ENCODE measurements at places on chromosomes 3 and 15.

DNA sequence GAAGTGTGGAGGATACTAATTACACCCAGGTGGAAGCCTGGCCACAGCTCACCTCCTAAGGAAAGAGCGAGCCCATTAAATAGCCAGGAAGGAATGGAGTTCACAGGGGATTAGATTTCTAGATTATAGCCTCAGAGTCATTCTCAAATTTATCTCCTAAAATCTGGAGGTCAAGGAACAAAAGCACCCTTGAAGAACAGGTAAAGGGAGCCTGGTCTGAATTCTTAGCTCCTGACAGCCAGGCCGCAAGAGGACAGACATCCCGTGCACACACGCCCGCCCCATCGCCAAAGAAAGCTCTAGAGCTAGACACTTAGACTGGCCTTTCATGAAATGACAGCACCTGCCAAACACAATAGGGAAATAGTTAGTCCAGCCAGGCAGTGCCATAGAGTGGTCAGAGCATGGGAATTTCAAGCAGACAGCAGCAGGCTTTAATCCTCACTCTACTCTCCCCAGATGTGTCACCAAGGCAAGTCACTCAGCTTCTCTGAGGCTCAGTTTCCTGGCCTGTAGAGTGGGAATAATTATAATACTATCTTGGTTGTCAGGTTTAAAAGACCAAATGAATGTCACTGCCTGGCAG, 59.2 kb downstream of the LIPC start:
- DNase-seq: no peak

- no peak for DNase-seq
Measured at GRCh38 chr3:47613722-47614121, 35.1 kb upstream of the CSPG5 start.

DNA sequence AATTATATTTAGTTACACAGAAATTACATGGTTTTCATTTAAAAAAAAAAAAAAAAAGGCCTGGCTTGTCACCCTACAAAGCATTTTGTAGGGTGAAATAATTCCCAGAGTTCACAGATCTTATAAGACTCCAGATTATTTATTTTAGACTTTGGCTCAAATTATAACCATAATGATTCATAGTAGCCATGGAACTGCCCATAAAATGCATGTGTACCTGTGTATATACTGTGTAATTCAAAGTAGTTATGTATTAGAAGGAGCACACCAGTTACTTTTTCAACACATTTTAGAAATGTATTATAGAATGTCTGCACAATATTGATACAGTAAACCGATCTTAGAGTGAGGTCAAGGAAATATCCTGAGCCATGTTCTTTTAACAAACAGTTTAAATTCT, 975.6 kb downstream of the GBE1 start:
- DNase-seq: no peak

DNA sequence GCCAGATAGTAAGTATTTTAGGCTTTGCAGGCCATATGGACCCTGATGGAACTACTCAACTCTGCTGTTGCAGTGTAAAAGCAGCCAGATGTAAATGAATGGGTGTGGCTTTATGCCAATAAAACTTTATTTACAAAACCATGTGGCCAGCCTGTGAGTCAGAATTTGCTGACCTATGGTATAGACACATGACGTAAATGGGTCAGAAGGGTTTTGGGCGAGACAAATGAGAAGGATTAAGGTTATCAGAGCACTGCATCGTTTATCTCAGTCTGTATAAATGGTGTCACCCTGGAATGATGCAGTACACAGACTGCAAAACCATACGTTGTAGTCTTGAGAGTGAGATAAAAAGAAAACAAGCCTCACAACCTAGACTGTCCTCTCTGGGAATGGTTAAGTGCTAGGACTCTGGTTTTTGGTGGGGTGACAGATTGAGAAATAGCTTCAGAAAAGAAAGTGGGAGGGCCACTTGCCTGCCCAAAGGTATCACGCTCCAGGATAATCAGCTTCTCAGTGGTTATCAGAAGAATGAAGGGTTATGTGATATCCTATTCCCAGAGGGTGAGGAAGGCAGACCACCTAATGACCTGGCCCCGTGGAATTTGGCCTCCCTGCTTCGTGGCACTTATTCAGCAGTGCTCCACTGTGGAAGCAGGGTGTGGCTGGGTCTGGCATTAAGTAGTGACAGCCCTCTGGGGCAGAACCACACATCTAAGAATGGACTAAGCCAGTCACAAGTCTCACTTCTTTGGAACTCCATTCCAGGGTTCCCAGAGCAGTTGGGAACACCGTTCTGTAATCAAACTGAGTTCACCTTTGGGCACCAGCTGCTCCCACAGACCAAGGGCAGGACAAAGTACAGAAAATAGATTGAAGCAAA, 46.1 kb downstream of the ABHD5 start:
- DNase-seq: no peak

- DNase-seq: no peak
Measured at GRCh38 chr3:114092151-114093015, 35.8 kb downstream of the QTRT2 start.

DNA sequence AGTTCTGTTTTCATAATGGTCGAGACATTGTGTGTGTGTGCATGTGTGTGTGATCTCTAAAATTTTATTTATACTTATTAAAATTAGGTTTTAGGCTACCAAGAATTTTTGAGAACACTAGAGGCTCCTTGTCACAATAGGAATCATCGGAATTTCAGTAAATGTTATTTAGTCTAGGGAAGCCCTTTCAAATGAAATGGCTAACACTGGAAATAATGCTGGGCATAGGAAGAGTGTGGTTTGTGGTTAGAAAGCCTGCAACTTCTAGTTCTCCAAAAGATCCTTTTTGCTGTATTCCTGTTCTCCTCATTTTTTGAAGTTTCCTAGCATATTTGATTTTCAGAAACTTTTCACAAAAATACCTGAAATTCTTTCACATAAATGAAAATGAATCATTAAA, 92.5 kb upstream of the MBNL1 start:
- DNase-seq: no peak

GRCh38 chr3:136166507-136166906, 29.6 kb downstream of the MSL2 start:
- no peak for DNase-seq

DNA sequence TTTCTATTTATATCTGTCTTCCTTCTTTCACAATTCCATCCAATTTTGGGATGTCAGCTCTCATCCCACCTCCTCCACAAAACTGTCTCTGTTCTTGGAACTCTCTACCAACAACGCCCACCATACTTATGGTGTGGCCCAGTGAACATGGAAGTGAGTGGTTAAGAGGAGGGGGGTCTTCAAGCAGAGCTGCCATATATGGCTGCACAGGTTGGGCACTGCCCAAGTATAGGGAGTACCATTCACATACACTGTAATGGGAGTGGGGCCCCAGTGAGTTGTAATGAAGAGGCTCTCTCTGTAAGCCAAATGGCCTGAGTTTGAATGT, 7.9 kb upstream of the CAMK1 start:
- no peak for DNase-seq

GRCh38 chr3:105865867-105866350, 2.9 kb downstream of the CBLB start:
- no peak for DNase-seq

DNA sequence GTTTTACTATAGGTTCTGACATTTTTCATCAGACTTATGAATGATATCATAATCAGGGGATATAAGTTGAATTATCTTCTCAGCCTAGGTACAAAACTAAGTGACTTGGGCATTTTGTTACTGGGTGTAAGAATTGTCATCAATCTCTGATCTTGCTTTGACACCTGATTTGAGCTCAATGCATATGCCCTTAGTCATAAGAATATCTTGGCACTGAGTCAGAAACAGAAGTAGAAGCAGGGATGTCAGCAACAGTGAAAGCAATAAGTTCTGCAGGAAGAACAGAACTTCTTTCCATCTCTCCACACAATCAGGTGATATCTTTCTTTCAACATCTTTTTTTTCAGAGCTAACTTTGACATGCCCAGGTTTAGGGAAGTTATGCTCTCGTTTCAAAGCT, 14.6 kb downstream of the SLITRK3 start:
- no peak for DNase-seq

DNA sequence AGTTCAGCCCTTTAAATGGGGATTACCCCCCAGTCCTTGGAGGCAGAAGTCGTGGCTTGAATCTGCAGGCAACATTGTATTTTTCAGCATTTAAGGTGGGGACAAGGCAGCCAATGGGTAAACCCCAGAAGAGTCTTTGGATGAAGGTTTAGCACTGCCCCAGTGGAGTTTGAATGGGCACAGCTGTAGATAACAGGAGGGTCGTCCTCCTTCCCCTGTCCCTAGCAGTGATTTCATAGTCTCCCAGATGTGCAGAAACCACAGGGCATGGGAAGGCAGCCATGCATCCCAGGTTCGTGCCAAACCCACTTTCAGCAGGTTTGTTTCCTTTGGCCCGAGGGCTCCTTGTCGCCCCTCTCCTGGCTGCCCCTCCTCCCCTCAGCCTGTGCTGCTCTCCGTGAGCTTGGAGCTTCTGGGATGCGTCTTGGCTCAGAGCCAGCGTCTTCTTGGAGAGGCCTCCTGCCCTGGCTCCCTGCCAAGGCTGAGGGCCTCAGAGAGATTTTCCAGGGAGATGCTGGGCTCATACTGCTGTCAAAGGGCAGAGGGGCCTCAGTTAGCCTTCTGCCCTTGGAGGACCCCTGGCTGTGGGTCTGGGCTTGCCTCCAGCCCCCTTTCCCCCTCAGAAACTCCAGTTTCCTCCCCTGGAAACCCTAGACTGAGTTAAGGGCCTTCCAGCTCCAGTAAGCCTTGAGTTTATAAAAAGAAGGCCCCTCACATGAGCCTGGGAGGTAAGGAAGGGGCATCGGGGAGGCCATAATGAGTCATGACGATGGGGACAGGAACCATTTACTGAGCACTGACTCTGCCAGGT, 48.9 kb upstream of the POLG start:
- no peak for DNase-seq

- no peak for DNase-seq
Measured at GRCh38 chr3:197545571-197545970, 10.2 kb downstream of the BDH1 start.

DNA sequence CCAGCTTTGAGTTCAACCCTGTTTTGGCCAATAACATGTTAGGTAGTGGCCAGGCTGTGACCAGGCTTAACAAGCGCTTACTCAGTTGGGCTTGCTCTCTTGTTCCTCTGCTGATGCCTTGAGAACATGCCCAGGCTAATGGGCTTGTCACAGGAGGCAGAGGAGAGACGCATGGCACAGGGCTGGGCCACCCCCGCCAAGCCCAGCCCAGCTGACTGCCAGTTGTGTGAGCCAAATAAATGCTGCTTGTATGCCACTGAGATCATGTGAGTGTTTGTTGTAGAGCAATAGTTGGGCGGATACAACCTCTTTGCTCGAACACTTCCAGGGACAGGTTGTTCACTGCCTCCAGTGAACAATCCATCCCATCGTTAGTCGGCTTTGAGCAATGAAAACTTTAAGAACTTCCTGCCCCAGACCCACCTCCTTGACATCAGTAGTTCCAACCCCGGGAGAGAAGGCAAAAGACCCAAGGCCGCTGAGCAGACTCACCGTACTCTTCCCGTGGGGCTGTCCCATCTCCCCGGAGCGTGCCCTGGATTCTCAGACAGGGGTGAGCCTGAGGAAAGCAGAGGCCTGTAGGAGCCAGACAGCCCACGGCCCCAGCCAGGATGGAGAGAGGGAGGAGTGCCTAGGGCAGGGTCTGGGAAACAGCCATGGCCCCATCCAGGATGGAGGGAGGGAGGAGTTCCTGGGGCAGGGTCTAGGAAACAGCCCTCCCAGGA, 4.1 kb downstream of the PLA2G4F start:
- no peak for DNase-seq

DNA sequence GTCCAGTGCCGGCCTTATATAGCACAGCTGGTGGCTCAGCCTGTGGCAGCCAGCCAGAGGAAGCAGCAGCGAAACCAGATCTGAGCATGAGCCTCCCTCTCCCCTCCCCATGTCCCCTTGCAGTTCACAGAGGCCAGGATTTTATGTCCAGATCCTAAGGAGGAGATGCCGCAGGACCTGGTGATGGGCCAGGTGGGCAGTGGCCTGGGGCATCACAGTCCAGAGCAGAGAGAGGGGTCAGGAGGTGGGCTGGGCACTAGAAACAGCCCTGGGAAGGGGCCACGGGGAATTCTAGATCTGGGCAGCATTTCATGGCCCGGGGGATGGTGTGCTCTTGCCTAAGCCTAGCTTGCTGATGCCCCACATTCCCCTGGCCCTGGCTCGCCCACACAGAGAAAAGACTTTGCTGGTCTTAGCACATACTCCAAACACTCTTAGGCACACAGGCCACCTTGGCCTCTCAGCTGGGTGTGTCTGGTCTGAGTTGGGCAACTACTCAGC, 259 bp upstream of the CILP start:
- DNase-seq: no peak

DNA sequence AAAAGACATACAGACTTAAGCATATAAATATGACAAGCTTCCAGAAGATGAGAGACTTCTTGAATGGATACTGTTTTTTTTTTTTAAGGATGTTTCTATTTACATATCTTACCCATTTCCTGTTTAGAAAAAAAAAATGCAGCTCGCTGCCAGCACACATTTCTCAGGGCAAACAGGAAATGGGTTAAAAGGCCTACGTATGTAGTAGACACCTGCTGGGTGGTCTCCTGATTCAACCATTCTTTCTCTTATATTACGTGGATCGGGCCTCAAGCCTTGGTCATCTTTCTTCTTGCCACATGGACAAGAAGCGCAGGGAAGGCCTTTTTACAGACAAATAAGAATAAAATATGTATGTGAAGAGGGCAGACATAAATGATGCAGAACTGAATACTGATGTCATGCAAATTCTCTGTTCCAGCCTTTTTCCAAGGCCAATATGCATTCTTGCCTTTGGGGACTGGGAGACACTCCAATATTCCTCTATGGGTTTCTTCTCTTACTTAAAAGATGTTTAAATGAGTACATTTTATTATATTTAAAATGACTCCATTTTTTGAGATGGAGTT, 35.0 kb upstream of the TJP1 start:
- no peak for DNase-seq

DNA sequence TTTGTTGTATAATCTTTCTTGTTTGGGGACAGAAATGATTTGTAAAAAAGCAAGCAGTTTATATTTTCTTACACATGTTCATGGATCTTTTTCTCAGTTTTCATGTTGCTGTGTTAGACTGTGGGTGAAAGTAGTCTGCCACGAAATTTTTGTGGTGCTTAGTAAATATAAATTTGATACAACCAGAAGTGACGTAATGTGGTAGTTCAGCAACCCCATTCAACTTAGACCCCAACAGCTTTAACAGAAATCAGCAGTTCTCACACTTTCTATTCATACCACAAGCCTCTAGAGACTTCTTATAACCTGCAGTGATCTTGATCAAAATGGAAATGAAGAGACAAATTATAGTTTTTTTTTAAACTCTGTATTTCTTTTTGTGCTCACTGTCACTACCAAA, 120.2 kb upstream of the IGSF10 start:
- DNase-seq: no peak

DNA sequence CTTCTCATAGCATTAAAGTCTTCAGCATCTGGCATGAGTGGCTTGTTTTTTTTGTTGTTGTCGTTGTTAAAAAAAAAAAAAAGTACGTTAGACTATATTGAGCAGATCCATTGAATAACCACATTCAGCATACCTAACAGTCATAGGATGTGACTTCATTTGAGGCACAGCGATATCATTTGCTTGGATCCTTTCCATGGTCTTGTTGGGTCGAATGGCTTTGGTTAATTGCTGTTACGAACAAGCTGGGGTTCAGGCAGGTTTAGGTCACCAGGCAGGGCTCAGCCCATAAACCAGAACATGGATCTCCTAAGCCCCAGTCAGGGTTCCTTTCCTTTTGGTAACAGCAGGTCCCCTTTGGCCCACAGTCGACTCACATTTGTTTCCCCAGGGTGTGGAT, 76.2 kb downstream of the POLR2M start:
- DNase-seq: no peak
